Nephron progenitor cell (in vitro differentiated cells): ENCODE measurements at places on chromosomes 12 and 14.

DNA sequence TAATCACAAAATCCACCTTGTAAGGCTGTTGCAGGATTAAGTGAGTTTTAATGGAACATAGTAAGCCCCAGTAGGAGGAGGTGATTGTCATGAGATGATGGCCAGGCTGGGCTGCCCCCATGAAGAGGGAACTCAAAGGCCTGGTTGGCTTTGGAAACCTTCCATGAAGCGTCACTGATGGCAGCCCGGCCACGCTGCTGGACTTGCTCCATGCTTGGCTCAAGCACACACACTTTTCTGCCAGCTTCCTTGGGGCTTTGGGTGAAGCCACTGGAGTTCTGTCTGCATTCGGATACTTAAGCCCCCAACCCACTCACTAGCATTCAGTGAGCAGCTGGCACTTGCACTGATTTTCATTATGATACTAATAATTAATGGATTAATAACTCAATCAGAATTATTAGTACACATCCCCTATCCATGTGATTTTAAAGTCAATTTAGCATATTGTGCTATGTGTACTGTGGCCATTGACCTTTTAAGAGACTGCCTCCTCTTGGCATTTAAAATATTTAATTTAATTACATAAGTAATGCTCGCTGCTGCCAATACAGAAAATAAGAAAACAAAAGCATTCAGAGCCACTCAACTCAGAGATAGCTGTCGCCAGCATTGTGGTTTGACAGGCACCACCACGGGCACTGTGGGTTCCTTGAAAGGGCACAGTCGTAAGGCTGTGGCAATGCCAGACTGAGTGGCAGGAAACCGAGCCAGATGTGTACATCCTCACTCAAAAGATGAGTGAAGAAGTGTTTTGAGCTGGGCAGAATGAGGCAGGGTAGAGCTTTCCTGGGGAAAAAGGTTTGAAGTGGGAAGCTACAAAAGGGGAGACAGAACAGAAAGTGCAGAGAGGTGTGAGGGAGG is 15.9 kb downstream of the KRT85 start:
- H3K4me3 ChIP-seq, result no peak overlapping the region
- no peaks in the 10 kb centered on the region for H3K36me3 ChIP-seq
- H3K27me3 ChIP-seq, result peaks cover 28% of the 10 kb centered on the region

DNA sequence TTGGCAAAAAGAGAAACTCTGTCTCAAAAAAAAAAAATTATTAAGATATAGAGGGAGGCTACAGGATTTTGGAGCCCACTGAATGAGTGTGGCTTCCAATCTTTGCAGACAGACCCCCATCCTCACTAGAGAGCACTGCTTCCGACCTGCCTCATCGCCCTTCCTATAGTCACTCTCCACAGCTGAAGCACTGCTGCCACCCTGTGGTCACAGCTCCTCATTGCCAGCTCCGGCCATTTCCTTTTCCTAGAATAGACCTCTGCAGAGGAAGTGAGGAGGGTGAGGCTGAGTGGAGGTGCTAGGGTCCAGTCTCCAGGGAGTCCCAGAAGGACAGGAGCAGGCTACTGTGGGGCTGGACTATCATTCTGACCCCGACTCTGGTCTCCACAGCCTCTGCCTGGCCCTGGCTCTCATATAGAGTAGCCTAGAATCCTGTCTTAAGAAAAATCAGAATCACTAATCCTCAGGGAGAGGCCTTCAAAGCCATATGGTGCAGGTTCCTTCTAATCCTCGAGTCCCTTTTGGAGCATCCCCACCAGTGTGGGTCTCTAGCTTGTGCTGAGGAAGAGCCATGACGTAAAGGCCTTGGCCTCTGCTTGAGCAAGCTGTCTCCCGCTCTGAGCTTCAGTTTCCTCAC is 1.4 kb upstream of the NPFF start:
- no peak overlapping the region for H3K27ac ChIP-seq
- H3K4me1 ChIP-seq, result peaks cover 4% of the 10 kb centered on the region
- H3K27me3 ChIP-seq, result peaks cover 4% of the 10 kb centered on the region
- no peak overlapping the region for H3K4me3 ChIP-seq
- H3K36me3 ChIP-seq, result peaks cover 17% of the 10 kb centered on the region

GRCh38 chr12:109982210-109982609 is 14.0 kb downstream of the GIT2 start:
- H3K36me3 ChIP-seq, result peaks cover 71% of the 10 kb centered on the region
- H3K4me3 ChIP-seq, result no peak overlapping the region
- DNase-seq, result no peak
- no peak overlapping the region for H3K27ac ChIP-seq
- H3K4me1 ChIP-seq, result no peaks in the 10 kb centered on the region

DNA sequence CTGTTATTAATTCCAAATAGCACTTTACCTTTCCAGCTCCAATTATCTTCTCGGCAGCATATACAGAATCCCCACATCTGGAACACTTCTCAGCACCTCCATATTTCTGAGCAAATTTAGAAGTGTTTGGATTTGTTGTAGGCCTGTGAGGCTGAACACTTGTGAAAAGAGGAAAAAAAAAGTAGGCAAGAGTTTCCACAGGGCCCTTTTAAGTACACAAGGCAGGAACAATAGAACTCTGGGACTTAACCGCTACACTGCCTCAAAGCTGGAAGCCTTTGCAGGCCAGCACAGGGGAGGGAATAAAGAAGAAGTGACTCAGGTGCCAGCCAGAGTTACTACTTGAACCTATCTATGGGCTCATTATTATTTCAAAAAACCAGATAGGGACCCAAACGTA is 18.6 kb downstream of the CSRP2 start:
- H3K27me3 ChIP-seq, result peaks cover 4% of the 10 kb centered on the region
- peak overlapping the region; percentile 83 for H3K27ac ChIP-seq
- H3K4me3 ChIP-seq, result no peak overlapping the region
- peaks cover 91% of the 10 kb centered on the region for H3K36me3 ChIP-seq
- H3K4me1 ChIP-seq, result peaks cover 53% of the 10 kb centered on the region

DNA sequence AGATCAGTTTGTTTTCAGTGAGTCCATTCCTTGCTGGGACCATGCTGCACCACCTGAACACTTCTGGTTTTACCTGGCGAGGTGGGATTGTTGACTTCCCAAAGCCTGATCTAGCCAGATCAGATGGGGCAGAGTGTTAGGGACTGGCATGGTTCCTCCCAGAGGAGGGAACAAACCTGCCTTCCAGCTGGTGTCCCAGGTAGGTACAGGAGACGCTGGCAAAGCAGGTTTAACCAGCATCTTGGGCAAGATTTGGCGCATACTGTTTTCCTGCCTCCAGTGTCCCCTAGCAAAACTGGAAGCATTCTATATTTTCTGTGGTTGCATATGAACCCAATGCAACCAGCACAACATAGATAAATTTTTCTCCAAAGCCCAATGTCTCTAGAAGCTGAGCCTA is 14.6 kb upstream of the FOS start:
- no peaks in the 10 kb centered on the region for H3K36me3 ChIP-seq
- no peak overlapping the region for H3K4me3 ChIP-seq
- peaks cover 17% of the 10 kb centered on the region for H3K27me3 ChIP-seq
- DNase-seq, result no peak
- H3K27ac ChIP-seq, result no peak overlapping the region
